ENCODE measurements at places on chromosomes 5 and 9. TPM values are rescaled to one million over a fixed set of nuclear protein-coding genes. Genes with fewer than 3 reads are reported as not detected.

The EFNA5 gene
- 2.8 TPM for total RNA-seq

The PCDHA6 gene
- total RNA-seq: 0.69 TPM

The SURF6 gene
- 23.0 TPM for total RNA-seq

The NRARP gene
- 10.3 TPM for total RNA-seq

The FLT4 gene
- 10.4 TPM for total RNA-seq

The C5orf58 gene
- 6.5 TPM for total RNA-seq

The NMUR2 gene
- total RNA-seq: not detected

The GCNT4 gene
- 3.6 TPM for total RNA-seq

The RIC1 gene
- total RNA-seq: 51.6 TPM

The NUP214 gene
- total RNA-seq: 27.0 TPM

The ADAMTS2 gene
- total RNA-seq: 18.4 TPM

The THG1L gene
- 14.1 TPM for total RNA-seq

Measured in esophagus muscularis mucosa (tissue), 4 donors.